DMS 273 treated with DMSO at 0.1 percent for 48 hours (cell line): ENCODE measurements at places on chromosomes 6 and 20.
A peak's percentile ranks its signal among the peaks of the same experiment; 100 is the strongest.

- DNase-seq: no peak
These were observed 6.5 kb upstream of the C20orf204 start for GRCh38 chr20:64029293-64030117.

- DNase-seq: no peak
These were observed 151.4 kb downstream of the PHF3 start for GRCh38 chr6:63787021-63787420.

DNA sequence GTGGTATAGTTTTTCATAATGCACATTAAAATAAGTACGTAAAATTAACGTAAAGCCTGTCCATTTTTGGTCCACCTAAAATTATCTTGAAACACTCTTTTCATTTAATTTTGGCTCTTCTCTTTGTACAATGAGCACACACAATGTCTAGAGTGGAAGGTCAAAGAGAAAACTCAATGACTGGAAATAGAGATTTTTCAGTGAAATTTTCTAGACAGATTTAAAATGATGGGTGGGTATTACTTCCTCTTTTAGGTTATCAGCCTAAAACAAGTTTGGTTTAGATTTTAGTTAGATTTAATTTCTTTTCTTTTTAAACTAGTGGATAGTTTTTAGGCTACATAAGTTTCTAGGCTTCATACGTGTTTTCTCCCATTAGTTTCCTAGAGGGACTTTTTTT is 24.9 kb downstream of the DSE start:
- DNase-seq: no peak

DNA sequence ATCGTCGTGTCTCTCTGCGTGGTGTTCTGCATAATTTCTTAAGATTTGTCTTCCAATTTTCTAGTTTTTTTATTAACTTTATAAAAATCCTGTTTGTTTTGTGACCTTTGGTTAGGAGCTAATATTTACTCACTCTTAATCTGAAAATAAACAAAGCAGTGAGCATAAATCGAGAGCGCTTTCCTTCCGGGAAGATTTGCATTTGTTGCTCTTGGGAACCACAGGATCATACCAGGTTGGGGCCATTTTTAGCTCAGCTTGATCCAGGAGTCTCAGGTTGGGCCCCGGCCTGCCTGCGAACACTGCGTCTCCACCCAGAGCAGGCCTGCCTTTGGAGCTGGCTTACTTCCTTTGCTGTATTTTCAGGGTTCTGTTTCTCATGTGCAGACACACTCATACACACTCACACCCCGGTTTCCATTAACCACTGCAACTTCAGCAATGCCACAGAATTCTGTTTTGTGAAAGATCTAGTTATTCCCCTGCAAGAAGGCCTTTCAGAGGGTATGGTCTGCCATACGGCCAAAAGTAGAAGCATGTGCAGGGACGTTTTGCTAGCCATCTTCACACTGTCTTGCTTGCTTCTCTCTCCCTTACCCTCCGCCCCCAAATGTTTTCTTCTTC is 17.3 kb downstream of the BPHL start:
- DNase-seq: no peak

DNA sequence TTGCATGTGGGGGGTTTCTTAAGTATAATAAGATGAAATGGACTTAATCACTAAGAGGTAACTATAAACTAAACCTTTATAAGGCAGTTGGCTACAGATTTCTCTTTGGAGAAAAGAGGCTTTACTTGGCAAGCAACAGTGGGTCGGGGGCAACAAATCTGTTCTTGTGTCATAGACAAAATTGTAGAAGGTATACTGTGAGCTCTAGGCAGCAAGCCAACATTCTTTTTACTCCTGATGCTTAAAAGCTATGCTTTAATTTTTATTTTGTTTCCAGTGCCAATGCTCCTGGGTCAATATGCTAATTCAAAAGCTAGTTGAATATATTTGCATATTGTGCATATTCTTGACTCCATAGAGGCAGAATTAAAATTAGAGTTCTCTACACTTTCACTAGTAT is 495.4 kb downstream of the BTBD3 start:
- no peak for DNase-seq

- DNase-seq: no peak
These were observed 695.4 kb downstream of the PTPRT start for GRCh38 chr20:42494290-42494689.

DNA sequence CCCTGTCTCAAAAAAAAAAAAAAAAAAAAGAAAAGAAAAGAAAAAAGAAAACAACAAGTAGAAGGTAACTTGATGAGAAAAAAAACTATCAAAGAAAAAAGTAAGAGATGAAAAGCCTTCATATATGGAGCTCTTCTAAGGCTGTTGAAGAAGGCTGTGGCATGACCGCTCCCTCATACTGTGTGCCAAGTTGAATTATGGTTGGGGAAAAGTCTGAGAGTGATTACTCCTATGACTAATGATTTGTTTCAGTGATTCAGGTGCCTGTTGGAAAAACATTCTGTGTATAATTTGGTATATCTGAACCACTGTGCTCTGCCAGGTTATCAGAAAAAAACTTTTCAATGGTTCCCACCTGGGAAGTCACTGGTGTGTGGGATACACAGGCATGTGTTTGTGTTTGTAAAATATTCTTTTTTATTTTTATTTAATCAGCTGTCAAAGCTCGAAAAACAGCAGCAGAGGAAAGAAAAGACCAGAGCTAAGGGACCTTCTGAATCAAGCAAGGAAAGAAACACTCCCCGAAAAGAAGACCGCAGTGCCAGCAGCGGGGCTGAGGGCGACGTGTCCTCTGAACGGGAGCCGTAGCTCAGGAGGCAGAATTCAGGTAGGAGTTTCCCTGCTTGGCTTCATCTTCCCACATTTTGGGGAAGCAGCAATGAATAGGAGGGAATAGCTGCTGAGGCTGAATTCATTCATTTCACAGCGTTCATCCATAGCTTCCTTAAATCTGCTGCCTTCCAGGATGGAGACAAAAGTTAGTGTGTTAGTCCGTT is 69.7 kb upstream of the SCP2D1 start:
- no peak for DNase-seq

DNA sequence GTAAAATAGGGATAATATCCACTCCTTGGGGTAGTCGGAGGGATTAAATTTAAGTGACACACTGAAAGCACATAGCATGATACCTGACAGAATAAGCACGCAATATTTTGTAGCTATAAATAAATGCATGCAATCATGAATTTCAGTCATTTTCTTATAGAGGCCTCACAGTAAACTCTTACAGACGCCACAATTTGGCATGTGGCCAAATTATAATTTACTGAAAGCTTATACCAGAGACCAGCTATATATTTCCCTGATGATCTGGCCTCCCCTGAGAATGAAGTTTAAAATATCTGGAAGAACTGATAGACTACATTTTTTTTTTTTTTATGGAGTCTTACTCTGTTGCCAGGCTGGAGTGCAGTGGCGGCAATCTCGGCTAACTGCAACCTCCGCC is 40.9 kb downstream of the QRSL1 start:
- no peak for DNase-seq

DNA sequence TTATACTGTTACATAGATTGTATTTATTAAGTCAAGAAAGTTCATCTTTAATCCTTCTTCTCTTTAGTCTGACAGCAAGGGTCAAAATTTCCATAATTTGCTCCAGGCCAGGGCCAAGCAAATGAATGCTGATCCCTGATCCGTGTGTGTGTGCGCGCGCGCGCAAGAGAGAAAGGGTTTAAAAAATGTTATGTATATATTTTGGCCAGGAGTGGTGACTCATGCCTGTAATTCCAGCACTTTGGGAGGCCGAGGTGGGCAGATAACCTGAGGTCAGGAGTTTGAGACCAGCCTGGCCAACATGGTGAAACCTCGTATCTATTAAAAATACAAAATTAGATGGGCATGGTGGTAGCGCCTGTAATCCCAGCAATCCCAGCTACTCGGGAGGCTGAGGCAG is 61.7 kb downstream of the GTF2H5 start:
- no peak for DNase-seq

- no peak for DNase-seq
These were observed 195.6 kb downstream of the HDGFL1 start for GRCh38 chr6:22765015-22765414.

GRCh38 chr6:154732538-154733182 is 556 bp upstream of the SCAF8 start:
- DNase-seq: peak; percentile 65

DNA sequence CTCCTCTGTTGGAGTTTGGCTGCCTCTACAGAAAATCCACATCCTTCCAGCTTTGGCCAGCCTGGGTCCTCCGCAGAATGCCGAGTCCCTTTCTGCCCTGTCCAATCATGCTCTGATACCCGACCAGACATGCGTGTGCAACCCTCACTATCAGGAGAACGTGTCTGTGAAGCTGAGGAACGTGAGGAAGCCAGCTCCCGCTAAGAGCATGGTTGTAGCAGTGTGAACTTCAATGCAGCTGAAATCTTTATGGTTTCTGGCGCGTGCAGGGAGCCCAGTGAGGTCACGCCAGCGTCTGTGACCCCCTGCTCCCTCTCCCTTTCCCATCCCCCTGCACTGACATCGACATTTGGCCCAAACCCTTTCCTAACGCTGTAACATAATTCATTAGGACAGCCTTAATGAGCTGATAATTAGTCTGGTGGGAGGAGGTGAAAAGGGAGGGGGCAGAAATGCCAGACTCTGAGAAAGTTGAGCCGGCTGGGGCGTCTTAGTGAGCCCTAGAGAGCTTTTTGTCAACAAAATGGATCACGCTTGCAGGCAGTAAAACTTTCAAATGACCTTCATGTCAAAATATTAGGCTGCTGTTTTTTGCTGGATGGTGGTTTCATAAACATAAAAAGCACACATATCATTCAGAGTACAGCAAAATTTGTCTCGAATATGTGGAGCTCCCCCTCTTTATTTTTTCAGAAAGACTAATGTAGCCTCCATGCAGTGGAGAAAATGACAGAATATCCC is 423.3 kb downstream of the QKI start:
- no peak for DNase-seq
